ENCODE measurements at places on chromosomes 3 and 15.
A peak's percentile ranks its signal among the peaks of the same experiment; 100 is the strongest.

DNA sequence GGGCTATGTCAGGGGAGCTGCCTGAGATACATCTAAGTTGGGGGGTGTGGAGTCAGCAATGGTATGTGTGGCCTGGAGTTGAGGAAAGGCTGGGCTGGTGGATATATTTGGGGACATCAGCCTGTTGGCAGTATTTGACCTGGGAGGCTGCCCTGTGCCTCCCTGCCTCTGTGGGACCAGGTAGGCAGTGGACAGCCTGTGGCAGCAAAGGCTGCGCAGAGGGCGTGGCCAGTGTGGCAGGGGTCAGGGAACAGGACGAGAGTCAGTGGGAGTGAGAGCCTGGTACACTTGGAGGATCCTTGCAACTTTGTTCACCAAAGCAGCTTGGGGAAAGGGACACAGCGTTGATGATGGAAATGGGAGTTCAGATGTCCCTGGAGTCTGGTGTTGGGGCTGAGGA is 15.0 kb downstream of the TEX264 start:
- DNase-seq: no peak

GRCh38 chr15:26087395-26087794 is 224.3 kb upstream of the ATP10A start:
- DNase-seq: peak; percentile 22

DNA sequence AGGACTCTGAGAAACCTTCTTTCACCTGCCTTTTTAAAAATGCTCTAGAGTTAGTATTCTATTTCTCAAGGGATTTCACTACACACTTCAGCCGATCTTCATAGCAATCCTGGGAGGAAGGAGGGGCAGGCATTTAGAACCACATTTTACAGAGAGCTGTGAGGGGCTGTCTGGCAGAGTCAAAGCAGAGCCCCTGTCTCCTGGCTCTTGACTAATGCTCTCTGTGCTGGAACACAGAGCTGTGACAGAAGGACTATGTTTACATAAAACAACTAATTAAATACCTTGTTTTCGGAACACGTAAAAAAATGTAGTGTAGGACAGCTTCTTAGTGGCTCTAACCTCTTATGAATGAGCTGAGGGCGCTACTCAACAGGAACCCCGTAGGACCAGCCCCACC is 7.6 kb upstream of the SPTBN5 start:
- DNase-seq: no peak

DNA sequence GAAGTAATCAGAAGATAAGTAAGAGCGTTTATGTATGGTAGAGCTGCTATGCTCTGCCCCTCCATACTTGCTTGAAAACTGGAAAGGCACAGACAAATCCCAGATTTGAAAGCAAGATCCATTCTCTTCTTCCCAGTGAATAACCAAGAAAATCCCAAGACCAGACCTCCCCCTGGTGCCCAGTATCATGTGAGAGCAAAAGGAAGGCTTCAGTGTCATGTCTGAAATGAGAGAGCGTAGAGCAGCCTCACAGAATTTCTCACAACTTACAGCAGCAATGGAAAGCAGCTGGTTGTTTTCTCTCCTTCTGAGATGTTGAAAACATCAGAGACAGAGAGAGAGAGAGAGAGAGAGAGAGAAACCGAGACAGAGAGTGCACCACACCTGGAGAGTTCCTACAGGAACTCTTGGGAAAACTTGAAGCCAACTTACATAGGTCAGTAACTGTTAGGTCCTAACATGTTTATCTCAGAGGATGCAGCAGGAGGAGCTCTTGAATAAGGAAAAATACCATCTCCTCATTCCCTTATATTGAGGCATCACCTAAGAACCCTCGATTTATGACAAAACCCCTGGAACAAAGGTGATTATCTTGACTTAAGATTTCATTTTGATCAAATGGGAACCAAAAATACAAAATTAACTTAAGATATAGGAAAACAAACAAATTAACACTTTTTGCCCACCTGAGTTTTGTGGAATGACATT is 273.3 kb downstream of the NSUN3 start:
- DNase-seq: peak; percentile 65

- DNase-seq: no peak
Observed at GRCh38 chr3:177177749-177178221, 19.5 kb downstream of the TBL1XR1 start.

GRCh38 chr3:160006282-160007163 is 17.9 kb downstream of the IL12A start:
- DNase-seq: peak; percentile 79

DNA sequence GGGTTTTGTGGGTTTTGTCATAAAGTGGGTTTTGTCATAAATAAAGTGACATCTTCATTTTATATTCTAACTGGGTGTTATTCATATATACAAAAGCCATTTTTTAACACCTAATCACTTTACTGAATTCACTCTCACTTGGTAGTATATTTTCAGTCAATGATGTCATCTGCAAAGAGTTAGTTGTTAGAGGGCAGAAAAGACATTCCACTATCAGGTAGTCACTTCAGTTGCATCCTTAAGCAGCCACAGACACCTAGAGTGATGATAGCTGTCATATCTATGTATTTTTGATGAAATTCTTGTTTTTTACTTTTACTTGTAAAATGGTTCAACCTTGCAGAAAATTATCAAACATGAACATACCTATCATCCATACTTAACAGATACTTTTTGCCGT is 89.0 kb downstream of the DHX36 start:
- DNase-seq: peak; percentile 58

DNA sequence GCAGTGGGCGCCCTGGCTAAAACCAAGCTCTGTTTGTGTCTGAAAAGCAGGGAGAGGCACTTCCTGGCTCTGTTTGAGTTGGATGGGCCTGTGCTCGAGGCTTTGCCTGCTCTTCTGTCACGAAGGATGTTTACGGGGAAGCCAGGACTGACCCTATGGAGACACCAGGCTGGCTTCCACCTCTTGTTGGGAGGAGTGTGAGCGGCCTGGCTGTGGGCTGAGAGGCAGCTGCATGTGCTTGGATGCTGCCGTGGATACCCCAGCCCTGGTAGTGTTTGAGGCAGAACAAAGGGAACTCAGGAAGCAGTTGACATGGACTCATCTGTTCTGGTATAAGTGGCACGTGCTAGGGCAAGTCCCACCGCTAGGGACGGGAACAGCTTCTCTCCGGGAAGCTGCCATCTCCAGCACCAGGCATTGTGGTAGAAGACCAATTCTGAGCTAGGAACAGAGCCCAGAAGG is 17.6 kb upstream of the SLC41A3 start:
- DNase-seq: no peak
